ENCODE measurements at places on chromosomes 12 and 14. TPM values are rescaled to one million over a fixed set of nuclear protein-coding genes. Genes with fewer than 3 reads are reported as not detected.

GLS2 gene
- 0.13 TPM for total RNA-seq

IFT43 gene
- total RNA-seq, result 34.1 TPM

ESR2 gene
- total RNA-seq, result not detected

PUS1 gene
- total RNA-seq, result 9.6 TPM

CLEC4C gene
- total RNA-seq, result not detected

C1RL gene
- total RNA-seq, result 38.4 TPM

MMP17 gene
- 4.2 TPM for total RNA-seq

SLCO1B1 gene
- total RNA-seq, result not detected

IGFBP6 gene
- 1,840 TPM for total RNA-seq

TEX22 gene
- total RNA-seq, result 0.13 TPM

HOXC12 gene
- not detected for total RNA-seq

PRIMA1 gene
- total RNA-seq, result not detected

KRT79 gene
- not detected for total RNA-seq

FAM222A gene
- total RNA-seq, result 0.13 TPM

MYH6 gene
- total RNA-seq, result not detected

LHX5 gene
- not detected for total RNA-seq
